ENCODE measurements at places on chromosomes 7 and 10.
A peak's percentile ranks its signal among the peaks of the same experiment; 100 is the strongest.

- no peak for DNase-seq
Measured at GRCh38 chr7:81574723-81575326, 195.0 kb downstream of the HGF start.

DNA sequence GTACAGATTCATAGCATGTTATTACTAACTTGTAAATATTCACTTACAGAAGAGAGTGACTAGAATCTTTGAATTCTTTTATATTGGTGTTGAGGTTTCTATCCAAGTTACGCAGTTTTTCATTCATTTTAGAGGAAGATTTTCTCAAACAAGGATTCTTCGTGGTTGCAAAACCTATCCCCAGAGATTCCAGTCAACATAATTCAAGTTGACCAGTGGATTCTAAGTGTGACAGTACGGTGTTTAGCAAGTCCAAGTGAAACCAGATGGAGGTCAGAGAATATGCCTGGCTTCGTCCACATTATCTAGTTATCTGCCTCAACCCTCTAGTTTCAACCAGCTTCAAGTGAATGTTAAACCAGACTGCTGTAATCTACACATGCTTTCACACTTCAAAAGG, 131.9 kb downstream of the SDK1 start:
- no peak for DNase-seq

GRCh38 chr7:138814816-138815332, 16.9 kb upstream of the ATP6V0A4 start:
- no peak for DNase-seq

DNA sequence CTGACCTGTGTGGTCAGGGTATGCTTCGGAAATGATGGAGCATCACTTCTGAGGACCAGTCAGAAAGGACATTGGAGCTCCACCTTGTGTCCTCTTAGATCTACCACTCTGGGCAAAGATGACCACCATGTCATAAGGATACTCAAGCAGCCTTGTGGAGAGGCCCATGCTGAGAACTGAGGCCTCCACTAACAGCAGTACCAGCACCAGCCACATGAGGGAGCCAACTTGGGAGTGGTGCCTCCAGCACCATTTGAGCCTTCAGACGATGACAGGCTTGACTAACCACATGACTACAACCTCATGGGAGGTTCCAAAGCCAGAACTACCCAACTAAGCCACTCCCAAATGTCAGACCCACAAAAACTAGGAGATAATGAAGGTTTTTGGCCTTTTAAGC, 116.0 kb downstream of the NPTX2 start:
- peak; percentile 6 for DNase-seq

- no peak for DNase-seq
Measured at GRCh38 chr10:30186371-30186875, 127.0 kb upstream of the JCAD start.

DNA sequence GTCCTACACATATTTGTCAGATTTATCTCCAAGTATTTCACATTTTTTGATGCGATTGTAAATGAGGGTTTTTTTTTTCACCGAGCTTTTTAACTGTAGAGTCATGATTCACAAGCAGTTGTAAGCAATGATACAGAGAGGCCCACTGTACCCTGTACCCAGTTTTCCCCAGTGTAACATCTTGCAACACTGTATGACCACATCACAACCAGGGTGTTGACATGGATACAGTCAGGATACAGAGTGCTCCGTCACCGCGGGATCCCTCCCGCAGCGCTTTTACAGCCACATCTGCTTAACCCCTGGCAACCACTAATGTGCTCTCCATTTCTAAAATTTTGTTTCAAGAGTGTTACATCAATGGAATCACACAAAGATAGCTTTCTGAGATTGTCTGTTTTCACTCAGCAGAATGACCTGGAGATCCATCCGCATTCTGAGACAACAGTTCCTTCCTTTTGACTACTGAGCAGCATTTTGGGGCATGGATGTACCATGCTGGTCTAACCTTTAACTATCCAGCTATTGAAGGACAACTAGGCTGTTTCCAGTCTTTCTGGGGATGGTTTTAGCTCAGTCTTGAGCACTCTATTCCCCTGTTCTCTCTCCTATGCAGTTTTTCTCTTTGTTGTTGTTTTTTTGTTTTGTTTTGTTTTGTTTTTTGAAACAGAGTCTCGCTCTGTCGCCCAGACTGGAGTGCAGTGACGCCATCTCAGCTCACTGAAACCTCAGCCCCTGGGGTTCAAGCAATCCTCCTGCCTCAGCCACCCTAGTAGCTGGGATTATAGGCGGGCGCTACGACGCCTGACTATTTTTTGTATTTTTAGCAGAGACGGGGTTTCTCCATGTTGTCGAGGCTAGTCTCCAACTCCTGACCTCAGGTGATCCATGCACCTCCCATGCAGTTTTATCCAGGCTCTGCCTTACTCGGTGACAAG, 25.9 kb downstream of the GPRIN2 start:
- no peak for DNase-seq

- no peak for DNase-seq
Measured at GRCh38 chr10:92850185-92850584, 1.9 kb downstream of the EXOC6 start.

DNA sequence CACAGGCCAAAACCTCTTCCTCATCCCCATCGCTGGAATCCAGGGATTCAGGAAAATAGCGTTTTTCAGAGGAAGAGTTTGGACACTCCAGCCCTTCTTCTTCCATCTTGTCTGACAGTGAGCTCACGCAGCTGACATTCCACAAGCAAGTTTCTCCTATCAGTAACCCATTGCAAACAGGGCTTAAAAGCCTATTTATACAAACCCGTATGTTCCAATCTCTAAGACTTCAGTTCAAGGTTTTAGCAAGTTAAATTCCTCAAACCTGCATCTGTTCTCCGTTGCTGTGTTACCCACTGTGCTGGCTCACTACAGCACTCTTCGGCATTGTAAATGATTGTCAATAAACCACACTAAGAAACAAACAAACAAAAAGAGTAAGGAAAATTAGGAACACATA, 373 bp downstream of the DHX32 start:
- DNase-seq: no peak

GRCh38 chr10:112835217-112835715, 114.8 kb upstream of the TCF7L2 start:
- no peak for DNase-seq

DNA sequence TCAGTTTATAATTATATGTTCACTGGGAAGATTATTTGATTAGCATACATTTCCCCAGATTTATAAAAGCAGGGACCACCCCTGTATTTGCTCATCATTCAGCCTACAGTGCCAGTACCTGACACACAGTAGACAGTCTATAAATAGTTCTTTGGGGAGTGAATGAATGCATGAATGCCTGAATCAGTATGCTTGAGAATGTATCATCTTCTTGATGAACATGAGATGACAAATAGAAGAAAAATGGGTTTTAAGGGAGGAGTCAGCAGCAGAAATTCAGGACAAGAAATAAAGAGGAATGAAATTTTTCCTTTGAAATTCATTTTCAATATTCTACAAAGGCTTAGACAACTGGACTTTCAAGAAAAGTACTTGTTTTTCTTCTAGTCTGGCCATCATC, 295.8 kb upstream of the LRRTM3 start:
- no peak for DNase-seq

DNA sequence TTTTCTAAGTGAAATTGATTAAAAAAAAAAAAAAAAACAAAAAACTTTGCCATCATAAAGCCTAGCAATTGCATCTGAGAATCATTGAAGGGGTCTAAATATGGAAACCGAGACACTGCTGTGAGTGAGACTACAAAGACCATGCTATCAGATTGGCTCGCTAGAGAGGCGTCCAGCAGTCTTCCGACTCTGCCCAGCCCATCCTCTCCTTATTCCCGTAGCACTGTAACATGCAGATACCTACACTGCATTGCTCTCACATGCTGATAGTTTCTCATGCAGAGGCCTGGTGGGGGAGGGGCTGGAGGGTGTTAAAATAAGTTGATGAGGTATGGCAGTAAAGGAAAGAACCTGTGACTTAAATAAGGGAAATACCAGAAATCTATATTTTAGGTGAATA, 130.7 kb downstream of the NRF1 start:
- DNase-seq: no peak
